ENCODE measurements at places on chromosomes 3 and 15. TPM values are rescaled to one million over a fixed set of nuclear protein-coding genes. Genes with fewer than 3 reads are reported as not detected.

The MNS1 gene
- total RNA-seq, result 0.36 TPM

The SLC22A14 gene
- total RNA-seq, result not detected

The IMPG2 gene
- total RNA-seq, result 0.18 TPM

The FGF12 gene
- total RNA-seq, result not detected

The ACTR8 gene
- total RNA-seq, result 35.8 TPM

The KBTBD13 gene
- not detected for total RNA-seq

The TIMP4 gene
- 0.56 TPM for total RNA-seq

The ISLR2 gene
- total RNA-seq, result not detected

The TRH gene
- not detected for total RNA-seq

The TEX55 gene
- total RNA-seq, result not detected

The GPR171 gene
- not detected for total RNA-seq

The SENP7 gene
- total RNA-seq, result 8.4 TPM

The PCSK6 gene
- total RNA-seq, result not detected

The XIRP1 gene
- under 0.01 TPM for total RNA-seq

The CFAP44 gene
- 1.9 TPM for total RNA-seq

The ZCWPW2 gene
- total RNA-seq, result 0.56 TPM

The CLDND1 gene
- 78.3 TPM for total RNA-seq

The COL7A1 gene
- total RNA-seq, result 3.1 TPM

The CTXN2 gene
- total RNA-seq, result not detected

The LRRC15 gene
- 2.5 TPM for total RNA-seq

The PLA2G4D gene
- total RNA-seq, result not detected

The KLHL25 gene
- total RNA-seq, result 2.8 TPM

The RLBP1 gene
- total RNA-seq, result not detected

The GNAT1 gene
- not detected for total RNA-seq

The LEKR1 gene
- 0.56 TPM for total RNA-seq

The ZNF662 gene
- total RNA-seq, result 0.54 TPM

The ACTC1 gene
- 0.83 TPM for total RNA-seq

The C2CD4A gene
- total RNA-seq, result not detected

The GRAMD1C gene
- total RNA-seq, result 5.0 TPM

The PCYT1A gene
- 127 TPM for total RNA-seq

The CSPG5 gene
- under 0.01 TPM for total RNA-seq

The TJP1 gene
- total RNA-seq, result 43.4 TPM

Measured in IMR-90 (cell line).